Astrocyte (in vitro differentiated cells and primary cell): ENCODE measurements at places on chromosomes 3 and 15.
A peak's percentile ranks its signal among the peaks of the same experiment; 100 is the strongest.

DNA sequence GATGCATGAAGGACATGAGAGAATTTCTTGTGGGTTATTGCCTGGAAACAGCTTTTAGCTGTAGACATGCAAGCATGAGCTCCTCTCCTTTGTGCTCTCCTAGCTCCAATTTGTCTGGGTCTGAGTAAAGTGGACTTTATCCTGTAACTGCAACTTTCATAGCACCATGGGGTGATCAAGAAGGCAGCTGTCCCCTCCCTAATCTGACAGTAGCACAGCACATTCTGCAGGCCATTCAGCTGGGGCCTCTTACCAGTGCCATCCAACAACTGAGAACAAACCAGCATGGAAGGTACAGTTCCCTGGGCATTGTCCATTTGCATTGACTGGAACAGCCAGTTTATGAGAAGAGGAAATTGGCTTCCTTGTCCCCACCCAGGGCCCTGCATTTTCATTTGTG, 7.7 kb upstream of the RAB27A start:
- no peak for DNase-seq

DNA sequence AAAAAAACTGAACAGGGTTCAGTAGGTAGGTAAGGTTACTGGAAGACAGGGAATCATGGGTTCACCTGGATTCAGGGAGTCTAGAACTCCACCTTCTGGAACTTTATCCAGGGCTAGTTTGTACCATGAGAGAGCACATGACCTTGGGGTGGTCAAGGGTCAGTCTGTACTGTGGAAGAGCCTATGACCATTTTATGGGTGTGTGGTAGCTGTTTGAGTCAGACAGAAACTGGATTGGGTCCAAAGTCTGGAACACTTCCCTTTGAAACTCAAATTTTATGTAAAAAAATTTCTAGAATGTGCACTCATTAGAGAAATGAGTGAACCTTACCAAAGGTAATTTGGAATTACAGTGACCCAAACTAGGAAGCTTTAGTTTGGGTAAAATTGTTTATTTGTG, 486.0 kb upstream of the AGTR1 start:
- DNase-seq, result peak; percentile 43

GRCh38 chr3:168220556-168220955, 124.8 kb upstream of the GOLIM4 start:
- DNase-seq, result peak; percentile 16

DNA sequence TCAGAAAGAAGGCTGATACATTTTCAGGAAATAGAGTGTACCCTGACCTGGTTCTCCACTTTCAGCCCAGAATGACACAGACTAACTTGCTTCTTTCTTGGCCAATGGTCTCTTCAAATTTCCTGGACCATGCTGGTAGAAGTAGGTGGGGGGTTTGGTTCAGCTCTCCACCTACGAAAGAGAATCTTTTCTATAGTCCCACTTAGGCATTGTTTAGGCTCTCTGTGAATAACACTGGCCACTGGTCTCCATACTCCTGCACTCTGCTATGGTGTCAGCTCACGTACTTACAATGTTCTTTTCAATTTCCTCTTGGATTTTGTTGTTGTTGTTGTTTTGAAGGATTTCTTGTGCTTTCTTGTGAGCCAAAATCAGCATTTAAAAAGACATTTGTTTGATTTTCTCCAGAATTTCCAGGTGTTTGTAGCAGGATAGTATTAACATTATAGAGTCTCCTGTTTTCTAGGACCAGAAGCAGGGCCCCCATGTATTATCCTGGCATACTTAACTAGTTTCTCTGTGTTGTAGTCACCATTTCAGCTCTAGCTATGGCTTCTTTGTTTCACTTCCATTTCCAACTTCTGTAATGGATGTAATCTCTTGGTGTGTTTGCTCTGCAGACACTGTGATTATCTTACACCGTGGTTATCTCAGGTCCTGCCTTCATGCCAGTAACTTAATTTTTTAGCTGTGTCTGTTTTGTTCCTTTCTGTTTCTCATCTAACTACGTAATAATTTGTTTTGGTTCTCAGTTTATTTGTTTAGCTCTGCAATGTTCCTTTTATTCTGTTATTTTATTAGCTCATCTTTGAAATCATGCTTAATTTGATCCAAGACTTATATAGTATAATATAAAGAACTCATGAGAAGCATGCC, 61.4 kb downstream of the CHRNA7 start:
- no peak for DNase-seq

DNA sequence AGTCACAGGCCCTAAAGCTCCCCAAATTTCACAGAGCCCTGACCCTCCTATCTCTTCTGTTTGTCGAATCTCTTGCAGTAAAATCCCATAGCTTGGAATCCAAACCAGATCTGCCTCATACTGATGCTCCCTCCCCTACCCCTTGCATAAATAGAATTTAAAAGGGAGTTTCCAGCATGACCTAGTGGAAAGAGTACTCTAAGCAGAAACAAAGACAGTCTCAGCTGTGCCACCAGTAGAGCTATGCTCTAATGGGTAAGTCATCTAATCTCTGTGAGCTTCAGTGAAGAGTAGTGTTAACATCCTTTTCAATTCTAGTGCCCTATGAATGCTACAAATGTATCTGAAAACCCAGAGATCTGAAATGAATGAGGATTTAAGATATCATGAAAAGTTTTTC, 4.0 kb upstream of the SLC12A1 start:
- DNase-seq, result no peak

- DNase-seq, result no peak
These were observed 70.5 kb downstream of the POLR2M start for GRCh38 chr15:57777003-57777402.

- peak; percentile 52 for DNase-seq
These were observed 76.0 kb upstream of the NECTIN3 start for GRCh38 chr3:110995461-110996231.

DNA sequence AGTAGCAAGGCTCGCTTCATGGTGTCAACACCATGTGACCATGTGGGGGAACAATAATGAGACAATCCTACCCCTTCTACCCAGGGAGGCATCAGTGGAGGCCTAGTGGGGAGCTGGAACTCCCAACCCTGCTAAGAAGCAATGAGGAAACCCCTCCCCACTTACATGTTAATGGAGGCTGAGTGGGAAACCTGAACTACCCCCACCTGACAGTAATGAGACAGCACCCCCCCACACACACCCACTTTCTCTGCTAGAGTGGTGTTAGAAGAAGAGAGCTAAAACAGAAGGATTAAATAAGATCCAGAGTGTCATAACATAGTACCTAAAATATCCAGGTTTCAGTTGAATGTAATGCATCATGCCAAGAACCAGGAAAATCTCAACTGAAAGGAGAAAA, 78.6 kb downstream of the NEO1 start:
- DNase-seq, result no peak

GRCh38 chr3:4294616-4295327, 8.4 kb upstream of the SETMAR start:
- DNase-seq, result no peak

DNA sequence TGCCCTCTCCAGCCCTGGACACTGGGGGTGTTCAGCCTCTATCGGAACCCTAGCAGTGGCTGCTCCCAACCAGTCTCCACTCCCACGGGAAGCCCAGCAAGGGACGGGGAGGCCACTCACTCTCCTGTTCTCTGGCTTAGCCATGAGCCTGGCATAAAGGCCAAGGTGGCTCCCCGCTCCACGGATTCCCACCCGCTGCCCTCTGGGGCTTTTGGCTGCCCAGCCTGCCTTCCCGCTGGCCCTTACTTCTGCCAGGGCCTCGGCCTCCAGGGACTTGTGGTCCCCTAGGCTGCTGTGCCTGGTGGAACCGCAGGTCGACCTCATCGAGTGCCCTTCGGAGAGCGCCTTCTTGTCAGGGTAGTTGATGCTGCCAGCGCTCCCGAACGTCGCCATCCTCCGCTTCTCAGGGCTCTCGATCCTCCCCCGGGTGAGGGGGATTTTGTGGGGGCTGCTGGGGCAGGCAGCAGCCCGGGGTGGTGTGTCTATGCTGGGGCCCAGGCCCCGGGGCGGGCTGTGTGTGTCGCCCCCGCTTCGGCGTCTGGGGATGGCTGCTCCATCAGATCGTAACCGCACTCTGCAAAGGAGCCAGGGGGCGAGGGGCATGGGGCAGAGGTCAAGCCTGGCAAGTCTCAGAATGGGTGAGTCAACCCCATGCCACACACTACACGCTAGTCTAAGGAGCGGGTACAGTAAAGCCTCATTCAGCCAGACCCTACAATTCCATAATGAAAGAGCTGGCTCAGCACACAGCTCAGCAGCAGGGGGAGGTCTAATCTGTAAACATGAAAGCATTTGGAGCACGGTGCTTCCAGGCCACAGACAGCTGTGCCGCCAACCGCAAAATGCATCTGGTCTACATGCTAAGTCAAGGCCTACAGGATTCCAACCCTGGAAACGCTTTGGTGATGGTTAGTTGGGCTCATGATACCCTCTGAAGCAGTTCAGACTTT, 27.3 kb upstream of the RAD18 start:
- DNase-seq, result peak; percentile 29

- DNase-seq, result no peak
These were observed 133.6 kb downstream of the TIGIT start for GRCh38 chr3:114427285-114428043.

GRCh38 chr15:48966595-48967301, 3.0 kb upstream of the SHC4 start:
- DNase-seq, result peak; percentile 87

DNA sequence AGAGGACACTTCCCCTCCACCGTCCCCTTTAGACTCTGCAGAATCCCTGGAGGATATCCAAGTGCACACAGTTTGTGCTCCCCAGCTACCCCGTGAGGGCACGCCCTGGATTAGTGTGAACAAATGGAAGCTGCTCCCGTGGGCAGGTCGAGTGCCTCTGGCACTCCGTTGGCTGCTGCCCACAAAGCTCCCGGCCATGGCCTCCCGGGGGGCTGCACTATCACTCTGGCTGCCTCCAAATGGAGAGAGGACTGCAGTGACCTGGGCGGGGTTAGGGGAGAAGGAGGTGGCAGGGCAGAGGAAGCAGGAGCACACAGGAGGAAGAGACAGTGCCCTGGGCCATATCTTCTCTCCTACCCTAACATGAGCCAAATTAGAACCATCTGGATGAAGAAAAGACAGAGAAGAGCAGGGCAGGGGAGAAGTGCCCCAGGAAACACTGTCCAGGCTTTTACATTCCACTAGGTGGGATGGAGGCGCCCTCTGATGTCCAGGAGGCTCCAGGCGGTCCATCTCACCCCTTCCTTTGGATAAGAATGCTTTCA, 29.4 kb upstream of the ACAD9 start:
- DNase-seq, result no peak

GRCh38 chr15:96119734-96120133, 210.8 kb upstream of the NR2F2 start:
- DNase-seq, result no peak

DNA sequence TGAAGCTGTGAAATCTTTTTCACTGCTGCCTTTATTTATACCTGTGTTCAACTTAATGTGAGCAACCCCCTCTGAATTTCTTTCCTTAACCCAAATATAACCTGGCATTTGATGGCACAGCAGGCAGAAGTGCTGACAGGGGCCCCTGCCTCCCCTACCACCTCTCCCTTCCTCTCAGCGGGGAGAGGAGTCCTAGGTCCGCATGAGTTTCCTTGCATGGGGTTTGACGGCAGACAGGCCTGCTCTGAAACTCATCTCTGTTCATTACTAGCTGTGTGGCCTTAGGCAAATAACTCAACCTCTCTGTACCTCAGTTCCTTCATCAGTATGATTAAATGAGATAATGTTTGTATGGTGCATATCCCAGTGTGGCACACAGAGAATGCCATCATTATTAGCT, 79.7 kb downstream of the SEC22A start:
- DNase-seq, result no peak

- DNase-seq, result peak; percentile 77
These were observed 230.3 kb downstream of the SCAPER start for GRCh38 chr15:76674883-76675282.

GRCh38 chr15:29636140-29636539, 186.1 kb downstream of the TJP1 start:
- DNase-seq, result no peak

DNA sequence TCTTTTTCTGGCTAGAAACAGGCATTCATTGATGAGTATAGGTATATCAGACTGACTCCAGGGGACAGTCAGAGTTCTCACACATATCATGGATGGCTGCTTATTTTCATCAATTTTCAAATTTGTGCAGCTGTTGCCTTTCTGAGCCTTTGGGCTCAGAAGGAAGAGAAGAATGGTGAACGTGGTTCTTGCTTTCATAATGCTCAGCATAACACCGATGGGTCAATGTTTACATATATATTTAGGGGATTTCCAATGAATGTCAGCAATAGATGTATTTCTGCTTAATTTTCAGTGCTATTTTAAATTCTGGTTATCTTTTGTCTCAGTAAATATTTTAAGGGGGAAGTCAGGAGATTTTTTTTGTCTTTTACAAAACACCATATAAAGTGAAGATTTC, 581.4 kb upstream of the DPPA4 start:
- no peak for DNase-seq

- DNase-seq, result no peak
These were observed 22.0 kb upstream of the PIGZ start for GRCh38 chr3:196990601-196991007.
